ENCODE measurements at places on chromosomes 11 and 22.
A peak's percentile ranks its signal among the peaks of the same experiment; 100 is the strongest.

- peak; percentile 67 for DNase-seq
Observed at GRCh38 chr22:22877523-22878210, 9.9 kb upstream of the IGLL5 start.

- DNase-seq = no peak
Observed at GRCh38 chr11:64865286-64866172, 12.9 kb downstream of the EHD1 start.

DNA sequence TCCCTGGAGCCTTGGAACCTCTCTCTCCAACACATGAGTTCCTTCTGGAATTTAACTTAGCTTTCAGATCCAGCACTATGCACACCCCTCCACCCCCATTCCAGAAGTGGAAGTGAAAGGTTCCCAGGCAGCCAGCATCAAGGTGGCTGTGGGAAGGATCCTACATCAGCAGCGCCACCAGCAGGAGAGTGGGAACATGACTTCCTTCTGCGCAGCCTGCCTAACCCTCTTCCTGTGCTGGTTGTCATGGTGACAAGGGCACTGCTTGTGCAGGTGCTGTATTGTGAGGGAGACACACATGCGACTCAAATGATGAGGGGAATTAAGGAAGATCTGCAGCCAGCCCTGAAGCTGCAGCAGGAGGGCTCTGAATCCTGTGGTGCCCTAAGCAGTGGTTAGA lies 904.5 kb upstream of the API5 start:
- no peak for DNase-seq

DNA sequence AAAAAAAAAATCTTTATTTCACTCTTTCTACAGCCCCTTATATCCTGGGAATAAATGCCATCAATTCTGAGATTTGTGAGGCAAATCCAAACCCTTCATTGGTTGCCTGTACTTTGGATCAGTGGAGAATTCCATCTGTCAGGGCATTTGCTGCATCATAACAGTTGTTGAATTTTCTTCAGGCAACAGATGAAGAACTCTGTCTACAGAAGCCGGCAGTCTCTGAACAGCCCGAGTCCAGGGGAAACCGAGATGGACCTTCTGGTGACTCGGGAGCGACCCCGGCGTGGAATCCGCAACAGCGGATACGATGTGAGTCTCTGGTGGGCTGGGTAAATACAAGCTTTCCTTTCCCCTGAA lies 82.3 kb downstream of the C11orf91 start:
- DNase-seq = no peak

DNA sequence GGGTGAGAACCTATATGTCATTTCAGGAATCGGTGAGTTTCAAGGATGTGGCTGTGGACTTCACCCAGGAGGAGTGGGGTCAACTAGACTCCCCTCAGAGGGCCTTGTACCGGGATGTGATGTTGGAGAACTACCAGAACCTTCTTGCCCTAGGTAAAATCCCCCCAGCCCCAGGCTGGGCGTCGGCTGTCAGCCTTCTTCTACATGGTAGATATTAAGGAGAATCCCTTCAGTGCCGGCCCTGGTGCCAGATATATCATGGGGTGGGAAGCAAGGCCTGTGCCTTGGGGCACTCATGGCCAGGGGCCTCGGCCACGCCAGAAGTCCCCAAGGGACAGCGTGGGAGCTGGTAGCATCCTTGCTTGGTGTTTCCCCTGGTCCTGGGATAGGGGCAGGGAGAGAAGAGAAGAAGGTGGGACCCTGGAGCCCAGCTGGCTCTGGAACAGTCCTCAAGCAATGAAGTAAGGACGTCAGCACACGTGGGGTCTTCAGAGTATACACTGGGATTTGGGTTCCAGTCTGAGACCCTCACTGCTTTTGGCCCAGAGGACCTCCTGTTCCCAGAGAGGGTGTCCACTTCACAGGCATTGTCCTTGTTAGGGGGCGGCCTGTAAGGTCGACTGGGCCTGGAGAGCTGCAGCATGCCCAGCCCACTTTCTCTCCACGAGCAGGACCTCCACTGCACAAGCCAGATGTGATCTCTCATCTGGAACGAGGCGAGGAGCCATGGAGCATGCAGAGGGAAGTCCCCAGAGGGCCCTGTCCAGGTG lies 6.8 kb downstream of the ZNF74 start:
- DNase-seq = no peak

DNA sequence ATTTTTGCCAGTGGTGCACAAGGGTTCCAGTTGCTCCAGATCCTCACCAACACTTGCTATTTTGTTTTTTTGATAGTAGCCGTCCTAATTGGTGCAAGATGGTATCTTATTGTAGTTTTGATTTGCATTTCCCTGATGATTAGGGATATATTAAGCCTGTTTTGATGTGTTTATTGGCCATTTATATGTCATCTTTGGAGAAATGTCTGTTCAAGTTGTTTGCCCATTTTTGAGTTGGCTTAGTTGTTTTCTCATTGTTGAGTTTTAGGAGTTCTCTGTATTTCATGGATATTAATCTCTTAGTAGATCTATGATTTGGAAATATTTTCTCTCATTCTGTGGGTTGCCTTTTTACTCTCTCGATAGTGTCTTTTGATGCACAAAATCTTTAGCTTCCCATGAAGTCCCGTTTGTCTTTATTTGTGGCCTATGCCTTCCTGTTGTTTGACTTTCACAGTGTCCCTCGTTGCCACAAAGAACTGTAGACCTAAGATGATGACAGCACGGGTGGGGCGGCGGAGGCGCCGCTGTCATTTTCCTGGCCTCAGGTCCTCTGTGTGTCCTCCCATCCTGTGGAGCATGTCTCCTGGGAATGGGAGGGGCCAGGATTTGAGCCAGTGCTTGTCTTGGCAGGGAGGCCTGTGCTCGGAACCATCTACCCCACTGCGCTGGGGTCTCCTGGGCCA lies 33.5 kb downstream of the LRP5 start:
- DNase-seq = no peak

DNA sequence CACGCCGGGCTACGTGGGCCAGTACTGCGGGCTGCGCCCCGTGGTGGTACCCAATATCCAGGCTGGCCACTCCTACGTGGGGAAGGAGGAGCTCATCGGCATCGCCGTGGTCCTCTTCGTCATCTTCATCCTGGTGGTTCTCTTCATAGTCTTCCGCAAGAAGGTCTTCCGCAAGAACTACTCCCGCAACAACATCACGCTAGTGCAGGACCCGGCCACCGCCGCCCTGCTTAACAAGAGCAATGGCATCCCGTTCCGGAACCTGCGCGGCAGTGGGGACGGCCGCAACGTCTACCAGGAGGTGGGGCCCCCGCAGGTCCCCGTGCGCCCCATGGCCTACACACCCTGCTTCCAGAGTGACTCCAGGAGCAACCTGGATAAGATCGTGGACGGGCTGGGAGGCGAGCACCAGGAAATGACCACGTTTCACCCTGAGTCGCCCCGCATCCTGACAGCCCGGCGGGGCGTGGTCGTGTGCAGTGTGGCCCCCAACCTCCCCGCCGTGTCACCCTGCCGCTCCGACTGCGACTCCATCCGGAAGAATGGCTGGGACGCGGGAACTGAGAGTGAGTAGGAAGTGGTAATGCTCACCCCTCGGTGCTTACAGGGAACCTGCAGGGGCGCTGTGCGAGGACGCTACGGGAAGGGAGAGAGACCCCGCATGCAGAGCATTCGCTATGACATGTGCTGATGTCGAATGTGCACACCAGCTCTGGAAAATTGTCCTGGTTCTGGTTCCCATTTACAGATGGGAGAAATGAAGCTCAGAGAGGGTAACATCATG lies 86.4 kb upstream of the MTNR1B start:
- DNase-seq = no peak

DNA sequence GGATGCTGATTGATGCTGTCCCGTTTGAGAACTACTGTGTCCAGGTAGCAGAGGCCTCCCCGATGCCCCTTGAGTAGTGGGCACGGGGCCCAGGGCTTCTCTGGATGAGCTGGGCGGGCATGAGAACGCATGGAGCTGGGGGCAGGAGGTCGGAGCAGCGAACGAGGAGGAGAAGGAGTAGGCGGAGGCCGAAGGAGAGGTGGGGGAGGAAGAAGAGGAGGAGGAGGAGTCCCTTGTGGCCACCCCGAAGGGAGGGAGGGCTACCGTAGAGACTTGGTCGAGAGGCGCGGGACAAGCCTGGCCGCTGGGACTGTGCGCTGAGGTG lies 62.9 kb downstream of the CRYBB2 start:
- DNase-seq = no peak

DNA sequence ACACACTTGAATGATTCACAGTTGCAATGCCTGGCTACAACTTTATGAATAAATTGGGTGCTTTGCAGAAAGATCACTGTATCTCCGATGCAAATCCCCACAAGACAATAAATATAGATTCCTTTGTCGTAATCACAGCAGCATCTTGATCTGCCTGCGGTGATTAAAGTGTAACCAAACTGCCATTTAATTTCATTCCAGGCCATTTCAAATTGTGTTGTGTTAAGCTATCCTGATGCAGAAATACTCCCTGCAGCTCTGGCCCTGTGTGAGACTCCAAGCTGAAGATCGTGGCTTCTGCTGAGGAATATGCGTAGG lies 40.8 kb upstream of the B3GAT1 start:
- DNase-seq = no peak

- no peak for DNase-seq
Observed at GRCh38 chr22:27630754-27631153, 170.8 kb downstream of the MN1 start.

- DNase-seq = no peak
Observed at GRCh38 chr11:74532501-74533246, 39.1 kb upstream of the LIPT2 start.

GRCh38 chr11:65104628-65105027 lies 7.0 kb upstream of the TM7SF2 start:
- no peak for DNase-seq

DNA sequence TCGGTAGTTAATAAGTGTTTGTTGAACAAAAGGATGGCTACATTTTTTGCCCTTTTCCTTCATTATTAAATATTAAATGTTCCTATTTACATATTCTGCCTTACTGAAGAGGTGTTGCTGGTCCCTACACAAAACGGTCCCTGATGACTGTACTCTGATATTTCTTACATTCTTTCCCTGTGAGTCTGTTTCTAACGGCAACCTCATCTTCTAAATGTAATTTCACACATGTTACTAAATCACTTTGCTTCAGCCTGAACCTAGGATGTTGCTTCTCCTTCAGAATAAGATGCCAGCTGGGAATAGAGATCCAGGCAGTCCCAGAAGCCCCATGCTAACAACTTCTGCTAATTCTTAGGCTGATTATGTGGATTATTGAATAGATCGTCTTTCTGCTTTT lies 50.3 kb downstream of the SPON1 start:
- DNase-seq = no peak

DNA sequence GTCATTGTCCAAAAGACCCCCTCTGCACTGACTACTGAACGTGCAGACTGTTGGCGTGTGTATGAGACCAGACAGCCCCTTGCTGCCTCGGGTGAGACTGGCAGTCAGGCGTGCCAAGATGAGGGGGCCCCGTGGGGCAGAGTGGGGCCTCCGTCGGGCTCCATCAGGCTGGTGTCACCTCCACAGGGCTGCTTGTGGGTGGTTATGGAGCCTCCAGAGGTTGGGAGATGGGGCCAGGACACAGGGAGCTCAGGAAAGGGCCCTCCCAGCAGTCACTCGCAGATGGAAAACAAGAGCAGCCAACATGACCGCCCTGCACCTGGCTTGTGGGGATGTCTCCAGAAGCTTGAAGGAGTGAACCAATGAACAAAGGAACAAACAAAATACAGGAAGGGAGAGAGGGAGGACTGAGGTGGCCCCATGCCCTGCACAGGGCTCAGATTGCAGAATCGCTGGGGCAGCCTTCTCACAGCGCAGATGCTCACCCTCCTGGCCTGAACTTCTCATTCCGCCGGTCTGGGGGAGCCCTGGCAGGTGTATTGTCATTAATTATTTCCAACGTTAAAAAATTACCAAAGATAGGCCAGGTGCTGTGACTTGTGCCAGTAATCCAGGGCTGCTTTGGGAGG lies 5.5 kb upstream of the PHLDA2 start:
- DNase-seq = no peak

- no peak for DNase-seq
Observed at GRCh38 chr11:2825261-2825888, 60.2 kb downstream of the CDKN1C start.

- DNase-seq = no peak
Observed at GRCh38 chr11:77130763-77131513, 2.9 kb downstream of the MYO7A start.

GRCh38 chr22:39517470-39517869 lies 2.9 kb upstream of the ATF4 start:
- DNase-seq = no peak

- DNase-seq = no peak
Observed at GRCh38 chr11:57604296-57605027, 7.0 kb downstream of the SERPING1 start.

DNA sequence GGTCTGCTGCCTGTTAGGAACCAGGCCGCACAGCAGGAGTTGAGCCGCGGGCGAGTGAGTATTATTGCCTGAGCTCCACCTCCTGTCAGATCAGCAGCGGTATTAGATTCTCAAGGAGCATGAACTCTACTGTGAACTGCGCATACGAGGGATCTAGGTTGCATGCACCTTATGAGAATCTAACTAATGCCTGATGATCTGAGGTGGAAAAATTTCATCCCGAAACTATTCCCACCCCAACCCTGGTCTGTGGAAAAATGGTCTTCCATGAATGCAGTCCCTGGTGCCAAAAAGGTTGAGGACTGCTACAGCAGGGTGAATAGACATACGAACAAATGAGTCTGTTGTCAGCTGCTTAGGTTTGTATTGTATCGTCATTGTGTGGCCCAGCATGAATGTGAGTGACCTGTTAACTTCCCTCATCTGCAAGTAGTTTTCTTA lies 29.8 kb downstream of the RNF141 start:
- no peak for DNase-seq

DNA sequence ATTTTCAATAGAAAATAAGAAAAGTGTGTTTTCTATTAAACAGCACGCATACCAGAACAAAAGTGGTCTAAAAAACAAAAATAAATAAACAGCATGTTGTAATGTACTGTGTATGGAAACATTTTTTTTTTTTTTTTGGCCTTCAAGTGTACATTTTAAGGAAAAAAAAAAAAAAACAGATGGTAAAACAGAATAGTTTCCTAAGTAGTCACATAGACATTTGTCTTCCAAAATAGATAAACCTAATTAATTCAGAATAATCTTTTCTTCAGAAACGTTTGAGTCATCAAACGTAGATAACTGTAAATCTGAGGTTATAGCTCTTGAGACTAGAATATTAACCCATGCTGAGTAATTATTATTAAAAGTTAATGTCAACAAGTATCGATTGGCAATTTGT lies 396 bp upstream of the CFAP300 start:
- DNase-seq = no peak

DNA sequence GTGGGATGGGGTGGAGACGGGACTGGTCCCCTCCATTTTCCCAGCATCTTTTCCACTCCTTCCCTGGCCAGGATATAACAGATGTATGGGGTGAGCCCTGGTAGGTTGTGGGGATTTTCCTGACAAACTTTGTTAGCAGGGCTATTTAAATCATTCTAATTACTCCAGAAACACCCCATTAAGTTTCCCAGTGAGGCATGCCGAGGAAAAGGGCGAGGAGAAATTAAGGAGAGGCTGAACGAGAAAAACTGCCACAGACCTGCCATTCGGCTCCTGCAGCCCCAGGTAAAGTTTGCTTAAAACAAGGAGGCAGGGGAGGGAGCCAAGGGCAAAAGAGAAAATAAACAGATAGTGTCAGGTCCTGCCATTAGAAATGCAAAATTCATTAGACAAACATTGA lies 428.2 kb downstream of the BUD13 start:
- no peak for DNase-seq

All from stimulated activated CD4-positive, alpha-beta T cell treated with anti-CD3 and anti-CD28 coated beads, Interleukin-4, amount 100 ng/mL, for 48 hours (primary cell).